ENCODE measurements at places on chromosomes 16 and 17.
A peak's percentile ranks its signal among the peaks of the same experiment; 100 is the strongest.

- ATAC-seq, result no peak
Measured at GRCh38 chr16:87556941-87557459, 45.3 kb upstream of the JPH3 start.

- ATAC-seq, result no peak
Measured at GRCh38 chr17:1617620-1618174, 10.9 kb downstream of the SLC43A2 start.

DNA sequence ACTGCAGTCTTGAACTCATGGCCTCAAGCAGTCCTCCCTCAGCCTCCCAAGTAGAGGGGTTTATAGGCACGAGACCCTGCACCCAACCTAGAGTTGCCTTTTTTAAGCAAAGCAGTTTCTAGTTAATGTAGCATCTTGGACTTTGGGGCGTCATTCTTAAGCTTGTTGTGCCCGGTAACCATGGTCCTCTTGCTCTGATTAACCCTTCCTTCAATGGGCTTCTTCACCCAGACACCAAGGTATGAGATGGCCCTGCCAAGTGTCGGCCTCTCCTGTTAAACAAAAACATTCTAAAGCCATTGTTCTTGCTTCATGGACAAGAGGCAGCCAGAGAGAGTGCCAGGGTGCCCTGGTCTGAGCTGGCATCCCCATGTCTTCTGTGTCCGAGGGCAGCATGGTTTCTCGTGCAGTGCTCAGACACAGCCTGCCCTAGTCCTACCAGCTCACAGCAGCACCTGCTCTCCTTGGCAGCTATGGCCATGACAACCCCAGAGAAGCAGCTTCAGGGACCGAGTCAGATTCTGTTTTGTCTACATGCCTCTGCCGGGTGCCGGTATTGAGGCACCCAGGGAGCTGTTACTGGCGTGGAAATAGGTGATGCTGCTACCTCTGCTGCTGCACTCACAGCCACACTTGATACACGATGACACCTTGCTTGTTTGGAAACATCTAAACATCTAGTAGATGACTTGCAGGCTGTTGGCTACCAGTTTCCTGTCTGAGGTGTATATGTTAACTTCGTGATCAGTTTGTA is 3.3 kb downstream of the RPL13 start:
- ATAC-seq, result no peak

- ATAC-seq, result no peak
Measured at GRCh38 chr16:77033516-77033915, 157.5 kb upstream of the MON1B start.

DNA sequence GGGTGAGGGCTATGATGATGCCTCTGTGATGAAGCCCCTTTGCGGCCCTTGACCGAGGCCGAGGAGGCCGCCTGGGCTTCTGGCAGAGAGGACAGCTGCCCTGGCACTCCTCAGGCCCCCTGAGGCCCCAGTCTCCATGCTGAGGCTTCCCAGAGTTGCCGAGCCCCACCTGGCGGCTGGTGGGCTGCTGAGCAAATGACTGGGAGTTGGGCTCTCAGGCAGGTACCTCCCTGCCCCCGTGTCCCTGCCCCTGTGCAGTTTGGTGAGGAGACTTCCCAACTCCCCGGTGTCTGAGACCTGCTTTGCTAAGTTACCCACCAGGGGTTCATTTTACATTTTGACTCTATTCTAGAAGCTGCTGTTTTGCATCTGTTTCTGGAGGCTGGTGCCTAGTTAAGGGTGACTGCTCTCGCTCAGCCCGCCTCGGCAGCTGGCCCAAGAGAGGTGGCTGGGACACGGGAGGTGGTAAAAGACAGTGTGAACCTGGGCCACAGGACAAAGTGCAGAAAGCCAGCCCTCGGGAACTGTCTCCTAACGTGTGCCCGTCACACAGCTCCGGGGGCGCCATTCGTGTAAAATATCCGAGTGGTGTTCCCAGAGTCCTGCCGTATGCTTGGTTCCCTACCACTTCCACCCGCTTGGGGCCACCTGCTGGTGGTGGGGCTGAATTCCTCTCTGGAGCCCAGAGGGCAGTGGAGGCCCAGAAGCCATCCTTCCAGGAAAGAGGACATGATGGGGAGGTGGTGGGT is 134.5 kb downstream of the RAB11FIP4 start:
- peak; percentile 64 for ATAC-seq

DNA sequence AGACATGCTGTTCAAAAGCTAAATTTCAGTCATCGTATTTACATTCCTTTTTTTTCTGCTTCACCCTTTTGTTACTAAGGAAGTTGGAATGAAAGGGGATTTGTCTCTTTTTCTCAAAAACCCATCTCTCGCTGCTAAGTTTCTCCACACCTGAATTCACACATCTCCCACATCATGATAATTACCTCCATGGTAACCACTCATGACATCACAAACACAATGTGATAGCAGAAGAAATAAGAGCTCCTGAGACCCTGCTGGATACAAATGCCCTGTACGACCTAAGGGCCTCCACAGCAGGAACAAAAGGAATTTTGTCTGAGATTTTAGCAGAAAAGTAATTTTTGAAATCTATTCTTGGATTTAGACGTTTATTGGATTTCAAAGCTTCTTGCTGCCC is 82.6 kb upstream of the GNAO1 start:
- ATAC-seq, result no peak

- no peak for ATAC-seq
Measured at GRCh38 chr16:5025171-5025632, 8.5 kb downstream of the NAGPA start.

- ATAC-seq, result no peak
Measured at GRCh38 chr16:1466054-1466453, 8.8 kb downstream of the CLCN7 start.

DNA sequence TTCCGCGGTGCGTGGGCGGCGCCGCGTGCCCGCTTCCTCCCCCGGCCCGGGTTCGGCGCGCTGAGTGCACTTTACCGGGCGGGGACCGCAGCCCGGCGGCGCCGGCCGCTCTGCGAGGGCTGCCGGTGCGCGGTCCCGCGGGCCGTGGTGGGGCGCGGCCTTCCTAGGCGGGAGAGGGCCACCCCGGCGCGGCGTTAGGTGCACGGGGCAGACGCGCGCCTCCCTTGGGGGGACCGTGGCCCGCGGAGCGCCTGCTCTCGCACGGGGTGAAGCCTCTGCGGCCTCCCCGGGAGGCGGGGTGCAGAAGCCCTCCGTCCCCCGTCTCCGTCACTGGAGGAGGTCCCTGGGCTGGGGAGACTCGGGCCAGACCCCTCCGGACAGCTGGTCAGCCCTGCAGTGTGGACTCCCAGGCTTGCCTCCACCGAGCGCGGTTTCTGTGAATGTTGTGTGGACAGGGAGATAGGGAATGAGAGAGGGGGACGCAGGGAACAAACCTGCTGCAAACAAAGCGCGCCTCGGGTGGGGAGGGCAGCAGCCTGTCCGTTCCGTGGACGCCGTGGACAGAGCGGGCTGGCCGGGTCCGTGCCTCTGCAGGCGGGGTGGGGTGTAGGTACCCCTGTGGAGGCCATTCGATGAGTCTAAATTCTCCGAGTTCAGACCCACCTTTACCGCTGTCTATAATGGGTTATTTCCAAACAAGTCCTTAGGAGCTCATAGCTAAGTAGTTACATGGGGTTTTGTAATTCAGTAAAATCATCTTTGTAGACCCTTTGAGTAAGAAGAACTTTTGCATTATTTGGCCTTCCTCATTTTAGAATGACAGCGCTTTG is 721 bp downstream of the TBCD start:
- peak; percentile 35 for ATAC-seq

DNA sequence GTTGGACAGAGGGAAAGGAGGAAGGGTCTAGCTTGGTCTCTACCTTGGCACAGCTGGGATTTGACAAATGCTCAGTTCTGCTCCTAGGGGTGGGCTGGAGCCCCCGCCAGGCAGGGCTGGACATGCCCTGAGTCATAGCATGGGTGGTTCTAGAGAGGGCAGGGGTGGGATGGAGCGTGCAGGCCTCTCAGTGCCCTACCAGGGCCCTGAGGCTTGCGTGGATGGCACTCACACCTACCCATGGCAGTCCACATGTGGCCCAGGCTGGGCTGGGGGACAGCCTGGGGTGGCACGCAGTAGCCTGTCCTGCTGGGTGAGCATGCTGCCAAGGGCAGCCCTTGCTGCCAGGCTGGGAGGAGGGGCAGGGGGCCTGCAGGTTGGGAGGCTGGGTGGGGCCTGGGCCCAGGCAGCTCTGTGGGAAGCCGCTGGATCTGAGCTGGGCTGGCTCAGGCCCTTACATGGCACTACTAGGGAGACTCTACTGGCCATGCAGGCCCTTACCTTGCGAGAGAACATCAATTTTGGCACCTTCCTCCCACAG is 11.2 kb downstream of the DOC2B start:
- peak; percentile 31 for ATAC-seq

DNA sequence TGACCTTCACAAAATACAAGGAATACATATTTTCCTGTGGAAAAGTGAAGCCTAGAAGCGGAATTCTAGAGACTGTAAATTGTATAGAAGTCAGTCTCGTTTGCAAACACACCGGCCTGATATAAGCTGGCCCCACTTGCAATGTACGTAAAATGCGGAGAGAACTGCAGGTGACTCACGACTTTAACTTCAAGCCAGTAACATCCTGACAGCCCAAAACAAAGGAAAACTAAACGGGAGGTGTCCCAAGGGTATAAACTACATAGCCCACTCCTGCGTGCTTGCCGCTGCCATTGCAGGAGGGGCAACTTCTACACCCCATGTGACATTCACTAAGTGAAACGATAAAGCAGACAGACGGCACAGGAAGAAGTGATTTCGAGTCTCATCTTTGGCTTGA is 101.6 kb downstream of the CYTH1 start:
- no peak for ATAC-seq

- no peak for ATAC-seq
Measured at GRCh38 chr17:74180336-74180735, 23.1 kb upstream of the RPL38 start.

DNA sequence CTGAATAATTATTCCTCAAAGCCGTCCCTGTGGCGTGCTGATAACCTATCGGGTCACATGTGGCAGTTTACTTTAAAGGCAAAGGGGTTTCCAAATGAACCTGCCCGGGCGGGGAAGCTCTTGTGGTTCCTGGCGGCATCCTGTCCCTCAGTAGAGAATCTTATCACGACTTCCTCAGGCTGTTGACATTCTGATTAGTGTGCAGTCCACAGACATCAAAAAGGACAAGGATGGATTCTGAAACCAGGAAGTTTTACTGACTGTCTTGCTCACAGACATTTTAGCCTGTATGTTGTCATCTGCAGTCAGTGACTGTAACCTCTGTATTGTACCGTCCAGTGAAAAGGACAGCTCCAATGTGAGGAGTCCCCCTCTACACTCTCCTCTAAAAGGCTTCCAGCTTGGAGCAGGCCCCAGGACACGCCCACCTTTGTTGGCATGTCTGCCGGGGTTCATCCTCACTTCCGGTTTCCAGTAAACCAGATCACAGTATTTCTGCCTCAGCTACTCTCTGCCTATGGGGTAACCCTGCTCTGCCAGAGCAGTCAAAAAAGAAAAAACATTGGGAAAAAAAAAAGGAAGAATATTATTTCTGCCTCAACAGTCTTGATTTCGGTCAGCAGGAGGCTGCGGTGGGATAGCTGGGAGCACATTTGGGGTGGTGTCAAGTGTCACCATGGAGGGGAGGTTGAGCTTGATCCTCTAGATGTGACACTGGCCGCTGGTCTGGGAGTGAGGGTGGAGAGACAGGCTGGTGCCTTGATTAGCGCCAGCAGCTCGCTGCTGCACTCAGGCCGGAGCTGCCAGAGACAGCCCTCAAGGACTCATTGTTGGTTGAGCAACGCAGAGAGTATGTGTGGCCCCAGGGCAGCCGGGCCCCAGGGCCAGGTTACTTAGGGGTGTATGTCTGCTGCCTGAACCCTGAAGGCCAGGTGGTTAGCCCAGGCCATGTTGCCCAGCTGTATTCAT is 89.0 kb upstream of the DNAH17 start:
- peak; percentile 49 for ATAC-seq

GRCh38 chr17:21161498-21162393 is 35.0 kb downstream of the DHRS7B start:
- no peak for ATAC-seq

GRCh38 chr16:77211880-77212740 is 12.9 kb downstream of the SYCE1L start:
- peak; percentile 82 for ATAC-seq

DNA sequence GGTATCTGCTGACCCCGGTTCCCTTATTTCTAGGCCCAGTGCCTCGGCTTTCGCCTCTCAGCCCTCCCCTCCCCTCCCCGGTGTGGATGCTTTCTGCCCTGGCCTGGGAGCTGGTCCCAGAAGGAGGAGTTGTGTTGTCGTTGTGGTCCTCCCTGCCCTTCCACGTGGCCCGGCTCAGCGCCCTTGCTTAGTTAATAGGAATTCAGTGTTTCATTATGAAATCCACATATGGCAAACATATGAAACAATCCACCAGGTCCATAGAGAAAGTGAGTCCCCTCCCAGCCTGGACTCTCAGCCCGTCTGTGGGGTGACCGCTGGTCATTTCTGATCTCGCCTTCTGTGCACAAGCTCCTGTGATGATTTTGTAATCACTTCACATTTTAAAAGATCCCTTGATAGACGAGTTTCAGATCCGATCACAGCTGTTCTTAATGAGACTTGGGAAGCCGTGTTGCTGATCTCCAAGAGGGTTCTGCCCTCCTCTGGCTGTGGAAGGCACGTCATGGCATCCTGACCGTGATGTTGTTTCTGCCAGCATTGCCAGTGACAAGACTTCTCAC is 112.1 kb downstream of the BANP start:
- no peak for ATAC-seq

DNA sequence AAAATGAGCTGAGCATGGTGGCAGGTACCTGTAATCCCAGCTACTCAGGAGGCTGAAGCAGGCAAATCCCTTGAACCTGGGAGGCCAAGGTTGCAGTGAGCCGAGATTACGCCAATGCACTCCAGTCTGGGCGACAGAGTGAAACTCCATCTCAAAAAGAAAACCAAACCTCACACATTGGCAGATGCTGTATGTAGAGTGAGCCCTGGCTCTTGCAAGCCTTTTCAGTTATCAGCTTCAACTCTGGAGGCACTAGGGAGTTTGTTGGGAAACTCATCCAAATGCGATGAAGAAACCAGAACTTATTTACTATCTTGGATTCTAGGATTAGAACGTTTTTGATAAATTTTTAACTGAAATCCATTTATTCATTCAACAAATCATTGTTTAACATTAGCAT is 56.9 kb upstream of the RASL10B start:
- ATAC-seq, result no peak

DNA sequence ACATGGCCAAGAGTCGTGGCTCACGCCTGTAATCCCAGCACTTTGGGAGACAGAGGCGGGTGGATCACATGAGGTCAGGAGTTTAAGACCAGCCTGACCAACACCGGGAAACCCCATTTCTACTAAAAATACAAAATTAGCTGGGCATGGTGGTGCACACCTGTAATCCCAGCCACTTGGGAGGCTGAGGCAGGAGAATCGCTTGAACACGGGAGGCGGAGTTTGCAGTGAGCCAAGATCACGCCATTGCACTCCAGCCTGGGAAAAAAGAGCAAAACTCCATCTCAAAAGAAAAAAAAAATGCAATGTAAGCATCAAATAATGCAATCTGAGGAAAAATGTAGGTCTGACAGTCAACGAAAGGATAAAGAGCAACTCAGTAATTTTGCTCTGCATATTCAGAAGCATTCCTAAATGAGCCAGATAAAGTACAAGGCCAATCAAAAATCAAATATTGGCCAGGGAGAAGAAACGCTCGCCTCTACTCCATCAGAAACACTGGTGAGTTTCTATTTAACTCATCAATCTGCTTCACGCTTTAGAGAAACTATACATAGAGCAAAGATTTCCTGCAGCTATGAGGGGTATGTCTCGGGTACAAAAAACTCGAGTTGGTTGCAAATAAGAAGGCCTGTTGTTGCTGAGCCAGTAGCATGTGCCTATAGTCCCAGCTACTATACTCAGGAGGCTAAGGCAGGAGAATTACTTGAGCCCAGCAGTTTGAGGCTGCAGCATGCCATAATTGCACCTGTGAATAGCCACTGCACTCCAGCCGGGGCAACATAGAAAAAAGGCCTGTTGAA is 3.7 kb downstream of the TXNDC11 start:
- no peak for ATAC-seq

GRCh38 chr17:9512323-9513168 is 63.1 kb downstream of the STX8 start:
- ATAC-seq, result no peak

Data from stimulated activated memory B cell treated with anti-CD40 and anti-IgM and Interleukin-4, amounts not matched to agents 10 μg/mL and 1 μg/mL and 100 μg/mL, for 72 hours (primary cell).